ENCODE measurements at places on chromosomes 2 and 18.

- no peak for DNase-seq
These were observed 1.5 kb downstream of the C18orf54 start for GRCh38 chr18:54359233-54359632.

DNA sequence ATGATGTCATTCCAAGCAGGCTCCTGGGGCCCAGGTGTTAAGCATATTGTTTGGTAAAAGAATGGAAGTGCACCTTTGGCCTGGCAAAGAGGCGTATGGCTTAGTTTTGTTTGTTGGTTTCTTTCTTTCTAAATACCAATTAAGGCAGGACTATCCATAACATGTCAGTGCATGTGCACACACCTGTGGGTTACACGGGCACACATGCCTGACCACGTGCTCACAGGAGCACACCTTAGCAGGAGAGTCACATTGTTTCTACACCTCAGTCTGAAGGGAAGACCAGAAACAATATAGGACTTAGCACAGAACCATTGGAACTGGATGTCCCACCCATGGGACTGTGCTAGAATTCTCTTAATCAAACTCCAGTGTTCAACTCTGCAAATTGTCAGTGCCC lies 127.8 kb downstream of the FBXO15 start:
- DNase-seq, result no peak

- DNase-seq, result no peak
These were observed 89.6 kb downstream of the UPP2 start for GRCh38 chr2:158191076-158191895.

GRCh38 chr2:84970868-84971509 lies at the start of gene KCMF1:
Gene KCMF1, plus strand, starts transcription at chr2:84971161. Its CDS starts 291 bp downstream, at chr2:84971452.
- peak; percentile 64 for DNase-seq

DNA sequence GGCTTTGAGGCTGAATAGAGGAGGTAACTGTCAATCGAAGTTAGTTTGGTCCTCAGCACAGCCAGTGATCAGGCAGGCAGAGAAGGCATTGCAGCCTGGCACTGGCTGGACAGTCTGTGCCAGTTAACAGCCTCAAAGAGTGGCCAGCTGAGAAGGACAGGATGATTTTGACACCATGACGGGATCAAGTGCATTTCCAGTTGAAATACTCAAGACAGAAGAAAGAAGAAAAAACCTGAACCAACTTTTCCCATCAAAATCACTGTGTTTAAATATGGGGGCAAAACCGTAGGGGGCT lies 96.7 kb upstream of the ZCCHC2 start:
- no peak for DNase-seq

GRCh38 chr2:142710336-142710735 lies 167.1 kb upstream of the KYNU start:
- DNase-seq, result no peak

DNA sequence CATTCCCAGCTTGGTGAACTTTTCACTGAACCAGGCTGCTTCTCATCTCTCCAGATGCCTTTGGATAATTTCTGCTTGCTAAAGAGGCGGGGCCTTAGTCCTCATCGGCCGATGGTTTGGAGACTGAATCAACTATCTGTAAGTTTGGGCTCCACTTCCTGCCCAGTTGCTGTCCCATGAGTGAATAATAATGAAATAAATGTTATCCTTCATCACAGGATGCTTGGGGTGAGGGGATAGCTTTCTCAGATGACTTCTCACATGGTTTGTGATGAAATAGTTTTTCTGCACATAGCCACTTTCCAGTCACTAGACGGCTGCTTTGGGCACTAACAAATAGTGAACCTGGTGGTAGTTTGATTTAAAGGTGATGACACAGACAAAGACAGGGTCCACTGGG lies 376.6 kb upstream of the TRIB2 start:
- no peak for DNase-seq

DNA sequence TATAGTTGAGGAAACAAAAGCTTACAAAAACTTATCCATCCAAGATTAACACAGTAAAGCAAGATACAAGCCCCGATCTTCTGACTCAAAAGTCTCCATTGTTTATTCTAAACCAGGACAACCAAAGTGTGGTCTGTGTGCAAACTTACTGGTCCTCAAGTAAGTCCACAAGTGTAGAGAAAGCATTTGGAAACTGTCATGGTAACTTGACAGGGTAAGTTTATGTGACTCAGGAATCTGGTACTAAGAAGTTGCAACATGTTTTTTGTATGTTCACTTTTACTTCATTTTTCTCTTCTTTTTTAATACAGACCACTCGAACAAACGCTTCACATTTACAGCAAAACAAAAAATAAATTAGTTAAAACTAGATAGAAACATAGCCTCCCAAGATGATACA lies 9.4 kb downstream of the MBD2 start:
- DNase-seq, result no peak

GRCh38 chr2:118177318-118177717 lies 89.0 kb downstream of the INSIG2 start:
- no peak for DNase-seq

DNA sequence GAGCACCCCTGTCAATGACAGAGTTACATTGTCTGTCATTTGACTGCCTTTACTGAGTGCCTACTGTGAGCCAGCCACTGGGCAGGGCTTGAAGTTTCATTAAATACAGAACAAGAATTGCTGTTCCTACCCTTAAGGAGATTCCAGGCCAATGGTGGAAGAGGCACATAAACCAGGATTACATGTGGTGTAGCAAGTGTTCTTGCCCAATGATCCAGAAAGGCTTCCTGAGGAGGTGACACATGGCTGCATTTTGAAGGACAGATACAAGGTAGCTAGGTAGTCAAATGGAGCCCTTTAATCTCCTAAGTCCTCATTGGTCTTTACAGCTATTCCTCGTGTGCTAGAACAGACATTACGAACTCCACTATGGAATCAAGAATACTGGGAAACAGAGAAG lies 312.7 kb downstream of the ETAA1 start:
- DNase-seq, result no peak

- DNase-seq, result no peak
These were observed 103.2 kb upstream of the SIX3 start for GRCh38 chr2:44838116-44838790.

DNA sequence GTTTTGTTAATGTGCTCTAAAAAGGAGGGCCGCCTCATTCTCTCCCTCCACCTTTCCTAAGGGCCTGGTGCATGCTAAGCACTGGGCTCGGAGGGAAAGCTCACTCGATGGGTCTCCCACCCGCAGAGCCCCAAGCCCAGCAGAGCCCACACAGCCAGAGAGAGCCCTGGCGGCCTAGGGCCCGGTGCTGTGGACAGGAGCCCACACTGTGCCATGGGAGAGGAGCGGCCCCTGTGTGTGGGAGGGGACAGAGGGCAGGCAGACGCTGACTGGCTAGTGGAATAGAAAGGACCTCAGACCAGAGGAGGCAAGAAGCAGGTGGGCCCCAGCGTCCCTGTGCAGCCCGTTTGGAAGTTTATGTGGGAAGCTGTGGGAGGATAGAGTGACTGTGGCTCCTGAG lies 49.4 kb upstream of the KCNF1 start:
- DNase-seq, result no peak
